ENCODE measurements at places on chromosomes 12 and 14.

DNA sequence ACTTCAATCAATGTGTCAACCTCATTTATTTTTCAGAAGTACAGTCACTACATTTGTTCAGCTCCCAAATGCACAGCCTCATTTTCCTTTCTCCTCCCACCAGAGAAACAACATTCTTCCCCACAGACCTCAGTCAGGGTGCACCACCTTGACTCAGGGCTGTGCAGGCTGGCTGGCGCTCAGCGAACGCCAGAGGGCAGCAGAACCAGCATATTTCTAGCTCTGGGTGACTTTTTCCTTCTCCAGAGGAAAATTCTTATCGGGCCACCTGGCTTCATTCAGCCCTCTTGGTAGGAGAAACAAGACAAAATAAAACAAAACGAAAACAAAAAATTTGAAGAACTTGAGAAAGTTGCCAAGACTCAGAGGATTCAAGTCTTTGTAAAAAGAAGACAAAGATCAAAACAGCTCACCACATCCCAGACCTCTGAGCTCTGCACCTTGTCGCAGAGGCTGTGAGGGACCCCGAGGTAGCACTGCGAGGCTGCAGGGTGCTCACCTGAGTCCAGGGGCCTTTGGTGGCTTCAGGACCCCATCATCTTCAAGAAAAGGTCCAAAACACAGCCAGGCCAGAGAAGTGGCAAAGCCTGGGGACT lies 33.7 kb downstream of the PAH start:
- no peak for DNase-seq

GRCh38 chr14:105201925-105202513 lies 20.9 kb upstream of the NUDT14 start:
- no peak for DNase-seq

DNA sequence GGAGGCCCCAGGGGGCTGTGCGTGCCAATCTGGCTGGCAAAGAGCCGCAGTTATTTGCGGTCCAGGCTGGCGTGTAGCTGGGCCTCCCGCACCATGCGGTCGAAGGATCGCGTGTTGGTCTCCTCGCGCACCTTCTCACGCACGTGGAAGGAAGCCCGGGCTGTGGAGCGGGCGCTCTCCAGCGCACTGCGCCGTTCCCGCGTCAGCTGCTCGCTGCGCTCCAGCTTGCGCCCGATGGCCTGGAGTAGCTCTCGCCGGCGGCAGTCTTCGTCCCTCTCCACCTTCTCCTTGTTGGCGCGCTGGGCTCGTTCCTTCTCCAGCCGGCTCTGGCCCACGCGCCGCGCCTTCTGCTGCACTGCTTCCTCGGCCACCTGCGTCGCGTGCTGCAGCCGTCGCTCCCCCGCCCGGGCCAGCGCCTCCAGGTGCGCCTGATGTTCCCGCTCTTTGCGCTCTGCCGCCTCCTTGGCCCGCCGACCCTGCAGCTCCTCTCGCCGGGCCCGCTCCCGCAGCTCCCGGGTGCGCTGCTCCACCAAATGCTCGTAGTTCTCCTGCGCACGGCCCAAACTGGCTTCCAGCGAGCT lies 3.1 kb downstream of the CCDC177 start:
- DNase-seq: no peak

- no peak for DNase-seq
Measured at GRCh38 chr12:4084573-4084972, 189.0 kb upstream of the CCND2 start.

DNA sequence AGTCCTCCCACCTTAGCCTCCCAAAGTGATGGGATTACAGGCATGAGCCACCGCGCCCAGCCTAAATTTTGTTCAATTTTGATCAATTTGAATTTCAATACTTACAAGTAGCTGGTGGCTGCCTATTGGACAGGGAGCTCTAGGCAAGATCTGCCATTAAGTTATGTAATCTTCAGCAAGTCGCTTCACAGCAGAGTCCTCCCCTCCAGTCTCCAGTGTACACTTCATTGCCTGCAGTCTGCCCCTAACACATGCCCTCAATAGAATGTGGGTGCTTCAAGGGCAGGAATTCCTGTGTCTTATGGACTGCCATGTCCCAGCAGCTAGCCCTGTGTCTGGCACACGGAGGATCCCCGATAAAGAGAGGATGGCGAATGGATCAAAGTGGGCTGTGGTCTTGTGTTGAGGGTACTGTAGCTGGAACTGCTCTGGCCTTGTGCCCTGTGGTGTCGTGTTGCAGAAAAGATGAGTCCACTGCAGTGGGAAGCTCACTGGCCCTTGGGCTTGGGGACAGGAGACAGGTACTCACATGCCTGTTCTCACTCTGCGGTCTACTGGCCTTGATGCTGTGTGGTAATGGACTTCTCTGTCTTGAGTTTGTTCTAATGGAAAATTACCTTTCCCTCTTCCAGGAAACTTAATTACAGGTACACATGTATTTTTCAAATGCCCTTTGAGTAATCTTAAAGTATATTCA lies 67.6 kb downstream of the TECPR2 start:
- no peak for DNase-seq

DNA sequence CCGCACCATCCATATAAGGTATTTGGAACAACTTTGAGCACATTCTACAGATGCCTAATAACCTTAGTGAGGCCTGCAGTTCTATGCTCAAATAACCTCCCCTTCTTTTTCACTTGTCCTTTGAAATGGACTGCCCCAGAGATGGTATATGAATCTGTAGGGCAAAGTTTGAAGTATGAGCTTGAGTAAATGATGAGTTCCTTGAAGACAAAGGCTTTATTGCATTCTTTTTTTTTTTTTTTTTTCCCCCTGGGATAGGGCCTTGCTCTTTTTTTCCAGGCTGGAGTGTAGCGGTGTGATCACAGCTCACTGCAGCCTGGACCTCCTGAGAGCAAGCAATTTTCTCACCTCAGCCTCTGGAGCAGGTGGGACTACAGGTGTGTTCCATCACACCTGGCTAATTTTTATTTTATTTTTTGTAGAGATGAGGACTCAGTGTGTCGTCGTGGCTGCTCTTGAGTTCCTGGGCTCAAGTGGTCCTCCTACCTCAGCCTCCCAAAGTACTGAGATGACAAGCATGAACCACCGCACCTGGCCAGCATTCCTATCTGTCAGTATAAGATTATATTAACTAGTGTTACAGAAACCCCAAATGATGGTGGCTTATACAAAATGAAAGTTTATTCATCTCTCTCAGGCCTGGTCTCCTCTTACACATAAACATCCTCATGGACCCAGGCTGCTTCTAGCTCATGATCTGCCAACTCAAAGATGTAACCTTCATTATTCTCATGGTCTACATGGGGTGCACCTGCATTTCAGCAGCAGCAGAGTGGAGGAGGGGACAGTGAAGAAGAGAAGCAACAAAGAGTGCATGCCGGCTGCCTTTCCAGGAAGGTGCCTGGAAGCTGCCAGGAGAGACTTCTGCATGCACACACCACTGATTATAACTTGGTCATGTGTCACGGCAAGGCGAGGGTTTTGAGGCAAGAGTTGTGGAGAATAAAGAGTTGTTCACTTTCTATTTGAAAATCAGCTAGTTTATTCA lies 101.4 kb downstream of the DUSP16 start:
- no peak for DNase-seq

- no peak for DNase-seq
Measured at GRCh38 chr12:132196038-132196872, 52.0 kb downstream of the NOC4L start.

GRCh38 chr14:22305607-22306006 lies 283.4 kb downstream of the DAD1 start:
- no peak for DNase-seq

DNA sequence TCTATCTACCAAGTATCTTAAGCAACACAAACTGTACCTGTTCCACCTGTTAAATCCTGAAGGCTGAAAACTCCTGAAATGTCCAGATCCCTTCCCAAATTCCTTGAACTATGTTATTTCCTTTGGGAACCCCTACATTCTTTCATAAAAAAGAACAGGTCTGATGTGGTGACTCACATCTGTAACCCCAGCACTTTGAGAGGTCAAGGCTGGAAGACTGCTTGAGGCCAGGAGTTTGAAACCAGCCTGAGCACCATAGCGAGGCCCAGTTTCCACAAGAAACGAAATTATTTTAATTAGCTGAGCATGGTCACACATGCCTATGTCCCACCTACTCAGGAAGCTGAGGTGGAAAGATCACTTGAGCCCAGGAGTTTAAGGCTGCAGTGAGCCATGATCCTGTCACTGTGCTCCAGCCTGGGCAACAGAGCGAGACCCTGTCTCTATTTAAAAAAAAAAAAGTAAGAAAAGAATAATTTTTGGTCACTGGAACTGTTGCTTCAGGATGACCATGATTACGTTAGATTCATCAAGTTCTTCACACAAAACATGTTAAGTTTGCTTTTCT lies 84.3 kb downstream of the PHLDA1 start:
- no peak for DNase-seq

GRCh38 chr14:99318091-99318958 lies 46.3 kb upstream of the BCL11B start:
- no peak for DNase-seq

DNA sequence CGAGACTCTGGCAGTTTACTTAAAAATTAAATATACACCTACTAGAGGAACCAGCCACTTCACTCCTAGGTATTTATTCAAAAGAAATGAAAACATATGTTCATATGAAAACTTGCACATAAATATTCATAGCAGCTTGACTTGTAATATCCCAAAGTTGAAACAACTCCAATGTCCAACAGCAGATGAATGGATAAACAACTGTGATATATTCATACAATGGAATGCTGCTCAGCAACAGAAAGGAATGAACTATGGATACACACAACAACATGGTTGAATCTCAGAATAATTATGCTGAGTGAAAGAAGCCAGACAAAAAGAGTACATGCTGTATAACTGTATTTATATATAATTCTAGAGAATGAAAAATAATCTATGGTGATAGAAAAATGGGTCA lies 53.4 kb upstream of the DACT1 start:
- no peak for DNase-seq

GRCh38 chr12:117980616-117981015 lies 11.8 kb upstream of the KSR2 start:
- DNase-seq: no peak

DNA sequence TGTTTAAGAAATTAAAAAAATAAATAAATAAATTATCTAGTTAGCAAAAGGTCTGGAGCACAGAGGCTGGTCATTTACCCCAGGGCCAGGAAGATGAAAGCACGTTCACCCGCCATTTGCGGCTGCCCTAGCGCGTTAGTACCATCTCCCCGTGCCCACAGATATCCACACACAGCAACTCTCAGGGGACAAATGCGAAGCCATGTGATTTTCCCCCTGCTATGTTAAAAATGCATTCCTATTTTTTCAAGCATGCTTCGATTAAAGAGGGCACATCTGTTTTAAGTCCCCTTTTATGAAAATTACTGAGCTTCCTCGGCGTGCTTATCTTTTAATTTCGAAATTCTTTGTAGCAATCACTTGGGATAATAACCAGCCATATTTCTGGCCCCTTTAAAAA lies 56.9 kb upstream of the PIWIL1 start:
- no peak for DNase-seq

GRCh38 chr12:53244337-53244736 lies 12.3 kb upstream of the RARG start:
- no peak for DNase-seq

GRCh38 chr14:51341338-51341737 lies 101.3 kb downstream of the TMX1 start:
- DNase-seq: no peak

DNA sequence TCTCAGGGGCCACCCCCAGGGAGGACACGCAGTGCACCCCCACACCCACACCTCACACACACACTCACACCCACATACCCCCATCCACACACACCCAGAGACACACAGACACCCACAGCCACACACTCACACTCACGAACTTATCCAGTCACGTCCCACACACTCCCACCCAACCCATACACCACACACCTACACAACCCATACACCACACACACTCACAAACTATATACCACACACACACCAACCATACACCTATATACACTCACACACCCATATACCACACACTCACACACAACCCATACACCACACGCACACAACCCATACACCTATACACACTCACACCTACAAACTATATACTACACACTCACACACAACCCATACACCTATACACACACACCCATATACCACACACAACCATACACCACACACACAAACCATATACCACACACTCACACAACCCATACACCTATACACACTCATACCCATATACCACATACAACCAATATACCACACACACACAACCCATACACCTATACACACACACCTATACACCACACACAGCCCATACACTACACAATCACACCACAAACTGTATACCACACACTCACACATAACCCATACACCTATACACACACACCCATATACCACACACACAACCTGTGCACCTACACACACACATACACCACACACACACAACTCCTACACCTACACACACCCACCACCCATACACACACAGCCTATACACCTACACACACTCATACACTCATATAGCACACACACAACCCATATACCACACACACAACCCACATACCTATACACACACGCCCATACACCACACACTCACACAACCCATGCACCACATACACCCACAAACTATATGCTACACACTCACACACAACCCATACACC lies 42.7 kb downstream of the TMEM121 start:
- no peak for DNase-seq

DNA sequence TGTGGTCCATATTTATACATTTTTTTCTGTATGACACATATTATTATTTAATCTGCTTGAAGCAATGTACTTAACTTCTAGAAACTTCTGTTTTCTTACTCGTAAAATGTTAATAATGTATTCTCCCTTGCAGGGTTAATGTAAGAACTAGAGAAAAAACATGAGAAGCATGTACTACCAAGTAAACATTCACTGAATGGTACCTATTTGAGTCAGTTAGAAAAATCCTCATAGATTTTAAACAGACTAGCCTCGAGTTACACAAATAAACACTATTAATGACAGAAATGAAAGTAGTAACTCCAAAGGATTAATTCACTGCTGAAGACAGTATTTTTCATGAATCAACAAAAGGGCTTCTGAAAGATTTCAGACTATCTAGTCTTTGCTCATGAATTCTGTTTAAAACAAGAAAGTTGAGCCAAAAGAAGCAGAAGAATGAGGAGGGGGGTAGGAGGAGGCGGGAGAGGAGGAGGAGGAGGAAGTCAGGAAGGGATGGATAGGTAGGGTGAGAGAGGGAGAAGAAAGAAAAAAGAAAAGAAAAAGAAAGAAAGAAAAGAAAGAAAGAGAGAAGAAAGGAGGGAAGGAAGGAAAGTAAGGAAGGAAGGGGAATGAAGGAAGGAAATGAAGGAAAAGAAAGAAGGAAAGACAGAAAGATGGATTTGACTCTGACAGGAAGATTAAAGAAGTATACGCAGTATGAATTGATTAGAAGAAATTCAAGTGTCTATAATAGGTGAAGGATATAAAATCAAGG lies 68.2 kb upstream of the CCDC91 start:
- DNase-seq: no peak

- no peak for DNase-seq
Measured at GRCh38 chr12:48510111-48510510, 15.3 kb upstream of the OR8S1 start.

GRCh38 chr14:21384494-21384851 lies 654 bp upstream of the SUPT16H start:
- no peak for DNase-seq
